ENCODE measurements at places on chromosomes 5 and 9.

GRCh38 chr5:157067005-157067404, 8.1 kb upstream of the HAVCR1 start:
- no peak for DNase-seq

- DNase-seq: no peak
These were observed at the start of gene IL7R for GRCh38 chr5:35856765-35857351. Gene IL7R (plus strand): TSS chr5:35856891. CDS start chr5:35856978, 87 bp downstream.

GRCh38 chr5:41787265-41787664, 83.0 kb downstream of the OXCT1 start:
- no peak for DNase-seq

DNA sequence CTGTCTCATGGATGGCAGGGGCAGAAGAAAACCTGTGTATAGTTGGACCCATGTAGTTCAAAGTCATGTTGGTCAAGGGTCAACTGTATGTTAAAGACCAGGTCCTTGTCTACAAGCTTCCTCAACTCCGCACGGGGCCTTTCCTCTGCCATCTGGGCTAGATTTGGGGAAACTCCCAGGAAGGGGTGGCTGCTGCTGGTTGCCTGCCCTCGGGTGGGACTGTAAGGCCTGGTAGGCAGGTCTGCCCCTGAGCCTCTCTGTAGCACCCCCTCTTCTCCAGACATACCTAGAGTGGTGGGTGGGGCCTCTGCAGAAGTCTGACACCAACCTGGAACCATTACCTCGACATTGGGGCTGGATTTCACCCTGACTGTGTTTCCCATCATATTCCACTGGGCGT, 15.2 kb downstream of the ENHO start:
- DNase-seq: no peak

- peak; percentile 51 for DNase-seq
These were observed 7.3 kb upstream of the NEUROG1 start for GRCh38 chr5:135543001-135543484.

GRCh38 chr5:90014420-90014819, 395.1 kb downstream of the CETN3 start:
- no peak for DNase-seq

GRCh38 chr5:33343676-33344327, 97.0 kb upstream of the TARS1 start:
- DNase-seq: no peak

DNA sequence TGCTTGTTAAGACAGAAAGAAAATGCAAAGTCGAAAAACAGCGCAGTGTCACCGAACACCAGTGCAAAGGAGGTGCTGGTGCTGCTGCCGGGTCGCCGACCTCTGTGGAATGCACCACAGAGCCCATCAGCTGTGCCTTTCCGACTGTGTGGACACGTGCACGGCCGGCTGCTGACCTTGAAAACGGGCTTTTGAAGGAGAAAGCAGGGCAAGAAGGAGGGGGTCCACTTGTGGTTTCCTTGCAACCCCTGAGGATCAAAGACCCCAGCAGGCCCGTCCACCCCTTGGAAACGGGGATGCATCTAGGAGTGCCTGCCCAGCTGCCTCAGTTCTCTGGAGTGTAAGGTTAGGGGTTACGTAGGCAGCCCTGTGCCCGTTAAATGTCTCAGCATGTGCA, 6.2 kb upstream of the OLFM1 start:
- DNase-seq: no peak

- DNase-seq: peak; percentile 66
These were observed 2.7 kb downstream of the PCDHGC5 start for GRCh38 chr5:141491323-141492167.

- no peak for DNase-seq
These were observed 182.3 kb downstream of the ELAVL2 start for GRCh38 chr9:23643656-23644258.

DNA sequence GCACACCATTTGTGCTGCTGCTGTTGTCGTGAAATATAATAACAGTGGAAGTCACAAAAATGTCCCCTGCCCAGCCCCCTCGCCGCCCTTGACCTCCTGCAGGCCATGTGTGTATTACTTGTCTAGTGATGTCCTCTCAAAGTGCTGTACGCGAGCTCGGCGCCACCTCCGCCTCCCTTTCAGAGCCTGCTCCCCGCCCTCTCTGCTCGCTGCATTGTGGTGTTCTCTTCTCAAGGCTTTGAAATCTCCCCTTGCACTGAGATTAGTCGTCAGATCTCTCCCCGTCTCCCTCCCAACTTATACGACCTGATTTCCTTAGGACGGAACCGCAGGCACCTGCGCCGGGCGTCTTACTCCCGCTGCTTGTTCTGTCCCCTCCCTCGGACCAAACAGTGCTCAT, 14.7 kb upstream of the CFAP157 start:
- DNase-seq: no peak

GRCh38 chr9:116178481-116179211, 25.1 kb downstream of the PAPPA start:
- DNase-seq: no peak

- DNase-seq: no peak
These were observed 215.0 kb downstream of the CNTLN start for GRCh38 chr9:17349831-17350230.

GRCh38 chr9:116435706-116436105, 251.4 kb upstream of the TRIM32 start:
- DNase-seq: no peak

DNA sequence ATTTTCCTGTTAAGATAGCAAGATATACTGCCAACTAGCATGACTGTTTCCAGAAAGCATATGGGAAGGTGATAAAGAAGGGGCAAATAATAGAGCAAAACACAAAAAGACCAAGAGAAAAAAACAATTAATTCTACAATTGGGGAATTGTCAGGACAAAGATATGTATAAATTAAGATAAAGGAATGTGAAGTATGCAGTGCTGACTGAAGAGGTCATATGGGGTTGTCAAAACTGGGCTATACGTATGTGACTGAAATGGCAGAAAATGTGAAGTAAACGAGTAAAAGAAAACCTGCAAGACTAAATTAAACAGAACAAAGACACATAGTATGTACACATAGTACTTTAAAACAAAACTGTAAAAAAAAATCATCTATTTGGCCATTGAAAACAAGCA, 222.3 kb downstream of the ARL15 start:
- no peak for DNase-seq

- DNase-seq: no peak
These were observed 4.2 kb upstream of the RASA1 start for GRCh38 chr5:87263498-87263897.

- no peak for DNase-seq
These were observed 63.1 kb downstream of the UGCG start for GRCh38 chr9:111959468-111960359.

- DNase-seq: no peak
These were observed 8.1 kb upstream of the ROR2 start for GRCh38 chr9:91958174-91958573.

DNA sequence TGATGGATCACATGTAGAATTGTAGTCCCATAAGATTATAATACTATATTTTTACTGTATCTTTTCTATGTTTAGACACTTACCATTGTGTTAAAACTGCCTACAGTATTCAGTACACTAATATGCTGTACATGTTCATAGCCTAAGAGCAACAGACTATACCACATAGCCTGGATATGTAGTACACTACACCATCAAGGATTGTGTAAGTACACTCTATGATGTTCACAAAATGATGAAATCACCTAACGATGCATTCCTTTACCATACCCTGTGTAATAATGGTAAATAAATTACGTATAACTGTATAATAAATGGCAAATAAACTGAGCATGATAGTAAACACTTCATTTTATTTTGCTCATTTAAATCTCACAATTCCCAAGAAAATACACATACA, 60.3 kb downstream of the RICTOR start:
- no peak for DNase-seq

GRCh38 chr9:104025104-104025503, 69.0 kb upstream of the SMC2 start:
- DNase-seq: no peak

DNA sequence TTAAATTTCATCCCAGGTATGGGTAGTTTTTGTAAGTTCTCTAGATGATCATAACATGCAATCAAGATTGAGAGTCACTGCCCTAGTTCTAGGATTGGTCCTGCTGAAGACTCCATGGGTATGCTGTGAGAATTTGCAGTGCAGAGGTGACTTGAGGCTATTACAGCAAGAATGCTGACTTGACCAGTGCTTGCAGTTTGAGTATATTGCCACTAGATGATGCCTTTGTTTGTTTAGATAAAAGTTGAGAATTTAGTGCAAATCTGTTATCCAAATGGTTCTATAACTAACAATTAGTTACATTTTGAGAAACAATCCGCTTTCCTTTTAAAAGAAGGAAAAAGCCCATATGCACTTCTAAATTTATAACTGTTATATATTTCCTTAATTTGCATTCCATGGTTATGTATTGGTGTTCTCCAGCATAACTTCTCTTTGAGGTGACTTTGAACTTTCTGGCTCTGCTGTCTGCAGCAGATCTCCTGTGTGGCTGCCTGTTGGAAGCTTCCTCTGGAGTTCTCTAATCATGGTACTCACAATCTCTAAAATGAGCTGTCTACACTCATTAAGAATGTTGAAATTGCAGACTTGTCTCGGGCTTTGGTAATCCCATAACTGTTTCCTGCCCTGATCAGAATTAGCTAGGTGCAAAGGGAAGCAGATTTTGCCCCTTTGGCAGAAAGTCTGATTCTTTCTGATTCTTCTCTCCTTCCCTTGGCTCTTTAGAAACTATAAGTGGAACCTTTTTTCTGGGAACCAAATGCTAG, 24.9 kb downstream of the MELK start:
- DNase-seq: no peak

DNA sequence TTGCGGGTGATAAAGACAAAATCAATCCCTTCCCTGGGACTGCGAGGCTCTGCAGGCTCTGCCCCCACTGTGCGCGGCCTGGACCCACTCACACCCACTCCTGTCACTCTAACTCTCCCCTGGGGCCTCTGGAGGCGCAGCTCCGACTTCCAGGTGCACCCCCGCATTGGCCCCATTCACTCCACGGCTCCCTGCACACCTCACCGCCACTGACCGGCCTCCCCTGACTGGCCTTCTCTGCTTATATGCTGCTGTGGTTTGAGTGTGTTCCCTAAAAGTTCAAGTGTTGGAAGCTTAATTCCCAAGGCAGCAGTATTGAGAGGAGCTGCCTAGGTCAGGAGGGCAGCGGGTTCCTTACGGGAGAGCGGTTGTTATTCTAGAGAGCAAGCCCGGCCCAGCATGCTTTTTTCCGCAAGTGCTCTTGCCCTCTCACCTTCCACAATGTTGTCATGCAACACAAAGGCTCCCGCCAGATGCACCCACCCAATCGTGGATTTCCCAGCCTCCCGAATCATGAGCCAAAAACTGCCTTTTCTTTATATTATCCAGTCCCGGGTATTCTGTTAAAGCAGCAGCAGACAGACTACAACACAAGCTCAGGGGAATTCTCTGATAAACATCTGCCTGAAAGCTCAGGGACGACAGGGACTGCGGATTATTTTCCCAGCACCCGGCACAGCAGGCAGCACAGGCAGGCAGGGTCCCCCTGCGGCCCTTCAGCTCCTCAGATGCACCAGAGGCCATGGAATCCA, 73.5 kb upstream of the LRRTM2 start:
- DNase-seq: peak; percentile 58

DNA sequence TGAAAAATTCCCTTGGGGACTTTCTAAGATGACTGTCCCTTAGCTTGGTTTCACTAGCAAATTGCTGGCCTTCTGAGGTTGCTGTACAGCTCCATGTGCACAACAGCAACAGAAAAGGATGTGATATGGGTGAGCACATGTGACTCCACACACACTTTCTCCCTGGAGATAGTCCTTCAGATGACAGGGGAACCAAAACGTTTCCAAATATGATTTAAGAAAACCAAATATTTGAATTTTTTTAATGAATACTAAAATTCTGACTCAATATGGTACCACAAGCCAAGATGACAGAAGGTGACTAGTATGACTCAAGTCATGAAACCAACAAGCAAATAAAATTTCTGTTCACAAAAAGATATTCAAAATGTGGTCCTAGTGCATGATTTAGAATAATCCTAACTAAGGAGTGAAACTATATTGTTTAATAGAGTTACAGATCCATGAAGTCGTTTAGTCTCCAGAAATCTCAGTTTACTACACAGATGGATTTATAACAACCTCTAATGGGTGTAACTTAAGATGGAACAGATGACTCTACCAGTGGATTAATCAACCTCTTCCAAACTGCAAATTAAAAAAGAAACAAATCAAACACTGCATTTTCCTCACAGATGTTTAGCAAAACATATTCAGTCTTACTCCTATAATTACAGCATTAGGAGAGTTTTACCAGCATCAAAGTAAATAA, 144.8 kb upstream of the PIK3R1 start:
- DNase-seq: no peak

DNA sequence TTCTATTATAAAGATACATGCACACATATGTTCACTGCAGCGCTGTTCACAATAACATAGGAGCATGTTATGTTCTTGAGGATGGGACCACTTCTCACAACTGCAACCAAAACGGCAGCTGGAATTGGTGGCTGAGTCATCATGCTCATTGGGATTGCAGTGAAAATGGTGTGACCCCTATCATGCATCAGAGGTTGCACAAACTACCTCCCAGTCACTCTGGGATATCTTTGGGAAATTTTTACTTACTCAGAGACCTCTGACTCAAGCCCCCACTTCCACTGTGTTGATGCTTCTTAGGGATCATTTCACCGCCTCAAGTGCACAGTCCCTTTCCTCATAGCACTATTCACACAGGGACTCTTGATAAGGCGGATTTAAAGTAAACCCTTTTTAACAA, 474.1 kb downstream of the BNC2 start:
- DNase-seq: no peak

- DNase-seq: no peak
These were observed 231.6 kb upstream of the ANKH start for GRCh38 chr5:15103130-15103529.

GRCh38 chr5:104540448-104540847, 977.9 kb upstream of the NUDT12 start:
- no peak for DNase-seq

GRCh38 chr5:35857606-35858205, 1.0 kb downstream of the IL7R start:
- no peak for DNase-seq

GRCh38 chr5:28313321-28313951, 1275.0 kb upstream of the CDH9 start:
- DNase-seq: no peak

GRCh38 chr5:121408778-121409177, 442.9 kb upstream of the FTMT start:
- DNase-seq: no peak

DNA sequence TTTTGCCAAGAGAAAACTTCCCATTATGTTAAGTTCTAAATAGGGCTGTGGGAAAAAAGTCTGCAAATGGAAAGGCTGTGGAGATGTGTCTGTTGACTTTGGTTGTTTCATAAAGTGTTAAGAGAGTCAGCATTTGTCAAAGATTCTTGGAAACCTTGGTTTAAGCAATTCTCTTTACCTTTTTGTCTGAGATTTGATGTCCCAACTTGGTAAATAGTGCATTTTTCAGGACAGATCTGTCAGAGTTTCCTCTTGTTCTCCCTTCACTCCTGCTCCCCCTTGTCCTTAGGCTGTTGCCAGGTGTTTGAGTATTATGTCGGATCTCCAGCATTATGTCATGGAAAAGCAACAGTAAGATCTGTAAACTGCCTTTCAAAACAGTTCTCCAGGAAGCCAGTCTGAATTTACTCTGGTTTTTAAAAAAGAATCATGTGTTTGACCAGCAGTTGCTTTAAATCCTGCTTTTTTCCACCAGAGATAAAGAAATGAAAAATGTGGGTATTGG, 79.1 kb upstream of the ADAMTSL1 start:
- DNase-seq: no peak

- DNase-seq: no peak
These were observed 399.3 kb downstream of the EBF1 start for GRCh38 chr5:158700231-158701006.

GRCh38 chr5:168449166-168449565, 37.1 kb upstream of the RARS1 start:
- no peak for DNase-seq
